SJCRH30 (cell line): ENCODE measurements at places on chromosomes 7 and 10. TPM values are rescaled to one million over a fixed set of nuclear protein-coding genes. Genes with fewer than 3 reads are reported as not detected.

DNA sequence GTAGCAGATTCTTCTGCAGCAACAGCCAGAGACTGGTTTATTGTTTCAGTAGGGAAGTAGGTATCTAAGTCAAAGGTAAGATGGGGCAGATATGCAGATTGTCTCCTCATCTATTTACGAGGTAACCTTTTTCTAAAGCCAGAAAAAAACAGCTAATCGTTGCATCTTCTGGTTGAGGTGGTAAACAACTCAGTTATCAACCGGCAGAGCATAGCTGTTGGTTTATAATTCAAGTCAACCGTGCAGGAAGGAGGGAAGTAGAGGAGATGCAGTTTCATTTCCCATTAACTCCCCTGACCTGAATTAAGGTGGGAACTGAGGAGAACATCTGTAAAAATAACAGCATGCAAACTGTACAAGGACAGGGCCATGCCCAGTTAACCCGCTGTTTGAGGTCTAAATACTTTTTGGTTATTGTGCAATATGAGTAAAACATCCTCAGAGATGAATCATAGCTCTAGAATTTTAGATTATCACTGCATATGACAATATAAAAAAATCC, 156.5 kb upstream of the ITGB1 start:
- DNase-seq: no peak

GRCh38 chr7:92837000-92837749, 802 bp upstream of the CDK6 start:
- peak; percentile 60 for DNase-seq

GRCh38 chr10:110833941-110834628, 37.6 kb upstream of the PDCD4 start:
- no peak for DNase-seq

- no peak for DNase-seq
These were observed 285.5 kb upstream of the IGFBP3 start for GRCh38 chr7:46206476-46207060.

DNA sequence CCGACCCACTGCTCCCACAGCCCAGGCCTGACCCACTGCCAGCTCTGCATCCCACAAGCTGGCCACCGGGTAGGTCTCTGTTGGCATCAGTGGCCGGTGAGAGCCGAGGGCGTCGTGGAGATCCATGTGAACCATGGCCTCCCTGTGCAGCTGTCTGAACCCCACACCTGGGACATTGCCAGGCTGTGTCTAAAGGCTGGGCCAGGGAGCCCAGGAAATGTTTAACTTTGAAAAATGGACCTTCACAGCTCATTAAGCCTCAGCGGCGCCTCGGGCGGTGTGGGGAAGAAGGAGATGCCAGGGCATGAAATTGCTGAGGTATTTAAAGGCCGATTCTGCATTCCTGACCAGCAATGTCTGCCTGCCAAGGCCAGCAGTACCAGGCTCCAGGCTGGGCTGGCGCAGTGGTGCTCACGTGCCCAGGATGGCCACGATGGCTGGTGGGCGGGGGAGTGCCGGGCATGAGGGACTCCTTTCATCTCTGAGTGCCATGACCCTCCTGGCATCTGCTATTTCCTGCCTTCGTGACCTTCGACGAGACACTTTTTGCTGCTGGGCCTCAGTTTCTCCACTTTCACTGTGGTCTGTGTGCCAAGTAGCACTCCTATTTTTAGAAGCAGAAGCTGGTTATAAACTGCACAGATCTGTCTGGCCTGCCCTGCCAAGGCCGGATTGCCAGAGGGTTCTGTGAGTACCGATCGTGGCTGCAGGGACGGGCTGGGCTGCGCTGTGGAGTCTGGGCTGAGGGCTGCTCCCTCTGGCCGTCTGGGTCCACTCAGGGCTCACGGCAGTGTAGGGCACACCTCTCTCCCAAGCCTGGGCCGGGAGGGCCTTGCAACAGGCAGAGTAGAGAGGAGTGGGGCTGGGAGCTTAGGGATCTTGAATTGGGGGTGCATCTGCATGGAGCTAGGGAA, 21.8 kb downstream of the ELFN1 start:
- DNase-seq: peak; percentile 62

Gene PTPRZ1
- total RNA-seq: under 0.01 TPM in 1 of 2 replicates, not detected in the other

GRCh38 chr7:43954524-43955228, 28.4 kb downstream of the UBE2D4 start:
- peak; percentile 64 for DNase-seq

DNA sequence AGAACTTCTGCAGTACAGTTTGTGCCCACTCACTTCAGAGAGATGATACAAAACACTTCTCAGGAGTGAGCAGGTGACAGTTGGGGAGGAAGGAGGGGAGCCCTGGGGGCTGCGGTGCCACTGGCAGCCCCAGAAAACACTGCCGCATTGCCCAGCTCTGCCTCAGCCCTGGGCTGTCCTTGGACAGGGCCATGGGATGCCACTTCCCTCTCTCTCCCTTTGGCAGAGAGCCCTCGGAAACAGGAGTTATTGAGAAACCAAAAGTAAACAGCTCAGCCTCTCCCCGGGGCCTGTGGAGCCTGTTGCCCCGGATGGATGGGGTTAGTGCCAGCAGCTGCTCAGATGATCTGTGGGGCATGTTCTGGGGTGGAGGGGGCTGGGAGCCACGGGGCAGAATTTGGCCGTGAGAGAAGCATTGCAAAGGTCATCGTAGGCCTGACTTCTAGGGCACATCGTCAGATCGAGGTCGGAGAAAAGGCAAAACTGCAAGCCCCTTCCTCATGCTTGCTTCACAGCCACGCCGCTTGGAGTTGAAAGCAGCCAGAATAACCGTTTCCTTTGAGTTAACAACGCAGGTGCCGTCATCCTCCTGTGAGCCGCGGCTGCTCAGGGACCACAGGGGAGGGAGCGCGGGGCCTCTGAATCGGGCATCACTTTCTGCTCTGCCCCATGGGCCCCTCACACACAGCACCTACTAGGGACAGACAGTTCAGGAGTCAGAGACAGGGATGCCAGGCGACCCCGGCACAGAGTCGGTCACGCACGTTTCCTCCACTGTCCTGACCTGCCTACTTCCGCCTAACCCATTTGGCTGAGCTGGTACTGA, 256.4 kb downstream of the CAMK1D start:
- DNase-seq: peak; percentile 73

DNA sequence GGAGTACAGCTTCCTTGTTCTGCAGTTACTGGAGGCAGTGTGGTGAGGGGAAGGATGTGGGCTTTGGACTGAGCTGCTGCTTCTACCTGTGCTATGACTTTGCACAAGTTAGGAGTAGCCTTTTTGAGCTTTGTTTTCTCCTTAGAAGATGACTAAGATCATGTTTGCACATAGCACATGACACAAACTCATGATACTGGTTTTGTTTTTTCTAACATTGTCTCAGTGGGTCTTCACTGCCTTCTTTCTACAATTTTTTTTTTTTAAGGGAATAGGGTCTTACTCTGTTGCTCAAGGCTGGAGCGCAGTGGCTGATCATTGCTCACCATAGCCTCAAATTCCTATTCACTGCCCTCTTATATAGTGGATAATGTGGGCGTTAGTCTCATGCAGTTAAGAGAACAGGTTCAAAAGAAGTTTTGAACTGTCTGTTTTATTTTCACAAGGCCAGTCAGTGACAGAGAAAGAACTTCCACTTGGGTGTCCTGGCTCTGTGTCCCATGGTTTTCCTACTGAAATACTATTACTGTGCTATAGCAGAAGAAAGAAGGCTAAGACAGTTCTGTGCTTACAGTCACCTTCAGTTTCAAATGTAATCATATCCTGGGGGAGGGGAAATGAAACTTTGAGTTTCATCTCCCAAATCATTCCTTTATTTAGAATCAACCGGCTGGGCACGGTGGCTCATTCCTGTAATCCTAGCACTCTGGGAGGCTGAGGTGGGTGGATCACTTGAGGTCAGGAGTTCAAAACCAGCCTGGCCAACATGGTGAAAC, 72.0 kb downstream of the KAT6B start:
- no peak for DNase-seq
